ENCODE measurements at places on chromosomes 2 and 18. TPM values are rescaled to one million over a fixed set of nuclear protein-coding genes. Genes with fewer than 3 reads are reported as not detected.
A peak's percentile ranks its signal among the peaks of the same experiment; 100 is the strongest.

- DNase-seq: no peak
These were observed 99.7 kb upstream of the ODC1 start for GRCh38 chr2:10547663-10548376.

- DNase-seq: no peak
These were observed 143.9 kb downstream of the ZBTB7C start for GRCh38 chr18:48265328-48265727.

DNA sequence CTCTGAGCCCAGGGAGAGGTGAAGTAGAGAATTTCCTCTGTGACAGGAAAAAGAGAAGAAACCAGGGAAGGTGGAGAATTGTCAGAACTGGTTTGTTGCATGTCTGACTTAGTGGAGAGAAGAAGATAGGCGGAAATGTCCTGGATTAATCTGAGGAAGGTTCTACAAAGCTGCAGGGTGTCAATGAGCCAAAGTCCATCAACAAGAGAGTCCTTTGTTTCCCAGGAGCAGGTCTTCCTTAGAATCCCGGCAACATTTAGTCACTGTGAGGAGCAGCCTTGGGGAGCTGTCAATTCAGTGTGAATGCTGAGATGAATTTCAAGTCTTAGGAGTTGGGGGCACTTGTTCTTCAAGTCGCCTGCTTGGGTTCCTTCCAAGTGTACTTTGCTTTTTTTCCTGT, 88.4 kb upstream of the CELF4 start:
- DNase-seq: no peak

DNA sequence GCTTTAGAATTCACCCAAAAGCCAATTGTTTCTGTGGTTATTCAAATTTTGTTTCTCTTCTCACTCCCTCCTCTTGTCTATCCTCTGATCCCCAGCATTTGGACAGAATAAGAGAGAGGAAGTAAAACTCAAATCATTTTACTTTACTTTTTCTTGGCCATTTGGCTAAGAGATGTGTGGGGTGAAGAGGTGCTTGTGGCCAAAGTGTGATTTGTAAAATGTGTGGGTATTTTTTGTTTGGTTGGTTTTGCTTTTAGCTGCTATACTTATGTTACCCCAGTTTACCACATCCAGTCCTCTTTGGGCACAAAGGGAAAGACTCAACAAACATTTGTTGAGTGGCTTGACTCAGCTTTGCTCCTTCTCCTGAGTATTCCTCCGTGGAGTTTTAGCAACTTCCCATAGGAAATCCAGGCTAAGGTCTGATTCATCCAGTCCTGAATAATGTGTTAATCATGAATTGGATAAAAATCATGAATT, 109.1 kb upstream of the CYP1B1 start:
- DNase-seq: no peak

DNA sequence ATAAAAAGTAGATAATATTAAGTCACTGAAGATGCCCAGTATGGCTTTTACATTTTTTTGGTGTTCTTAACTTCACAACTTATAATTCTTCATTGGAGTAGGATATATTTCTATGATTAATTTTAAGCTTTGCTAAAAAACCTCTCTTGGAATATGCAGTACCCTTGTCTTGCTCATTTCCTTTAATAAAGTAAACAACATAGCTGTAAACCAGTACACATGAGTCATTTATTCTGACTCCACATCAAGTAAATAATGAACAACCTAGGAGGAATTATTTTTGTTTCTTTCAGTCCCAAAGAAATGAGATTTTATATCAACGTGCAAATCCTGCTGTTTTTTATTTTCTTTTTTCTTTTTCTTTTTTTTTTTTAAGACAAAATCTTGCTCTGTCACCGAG, 869.1 kb downstream of the CNTNAP5 start:
- DNase-seq: no peak

DNA sequence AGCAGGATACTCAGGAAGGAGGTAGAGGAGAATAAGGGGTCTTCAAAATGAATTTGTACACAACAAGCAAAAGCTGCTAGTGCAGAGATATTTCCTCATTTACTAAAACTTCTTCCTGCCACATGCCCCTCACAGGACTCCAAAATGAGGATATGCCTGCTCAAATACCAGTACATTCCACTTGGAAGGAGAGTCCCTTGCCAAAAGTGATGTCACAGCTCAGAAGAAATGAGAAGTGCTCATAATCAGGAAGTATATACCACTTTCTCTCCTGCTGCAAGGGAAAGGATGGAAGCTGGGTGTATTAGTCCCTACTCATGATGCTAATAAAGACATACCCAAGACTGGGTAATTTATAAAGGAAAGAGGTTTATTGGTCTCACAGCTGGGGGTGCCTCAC, 87.7 kb upstream of the FSHR start:
- DNase-seq: no peak

- no peak for DNase-seq
These were observed 145.5 kb downstream of the LRATD1 start for GRCh38 chr2:14778015-14778414.

DNA sequence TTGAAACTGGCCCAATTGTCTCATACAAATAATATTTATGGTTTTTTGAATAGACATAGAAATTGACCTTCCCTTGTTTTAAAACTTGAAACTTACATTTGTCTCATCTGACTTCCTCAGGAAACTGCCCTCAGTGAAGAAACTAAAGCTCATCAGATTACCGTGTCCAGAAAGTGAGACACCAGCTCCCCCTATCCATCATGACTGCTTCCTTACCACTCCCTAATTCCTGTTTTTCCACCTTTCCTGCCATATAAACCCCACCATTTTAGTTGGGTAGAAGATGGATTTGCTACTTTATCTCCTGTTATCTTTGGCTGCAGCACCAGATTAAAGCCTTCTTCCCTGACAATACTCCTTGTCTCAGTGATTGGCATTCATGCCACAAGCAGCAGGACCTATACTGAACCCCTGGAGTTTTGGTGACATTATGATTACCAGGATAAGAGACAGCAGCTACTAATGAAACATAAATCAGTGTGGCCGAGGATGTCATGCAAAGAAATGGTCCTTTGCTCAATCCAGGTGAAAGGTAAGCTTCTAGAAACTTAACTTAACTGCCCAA, 1627.6 kb upstream of the ZEB2 start:
- no peak for DNase-seq

- DNase-seq: no peak
These were observed 215.2 kb downstream of the MCFD2 start for GRCh38 chr2:46700435-46700834.

DNA sequence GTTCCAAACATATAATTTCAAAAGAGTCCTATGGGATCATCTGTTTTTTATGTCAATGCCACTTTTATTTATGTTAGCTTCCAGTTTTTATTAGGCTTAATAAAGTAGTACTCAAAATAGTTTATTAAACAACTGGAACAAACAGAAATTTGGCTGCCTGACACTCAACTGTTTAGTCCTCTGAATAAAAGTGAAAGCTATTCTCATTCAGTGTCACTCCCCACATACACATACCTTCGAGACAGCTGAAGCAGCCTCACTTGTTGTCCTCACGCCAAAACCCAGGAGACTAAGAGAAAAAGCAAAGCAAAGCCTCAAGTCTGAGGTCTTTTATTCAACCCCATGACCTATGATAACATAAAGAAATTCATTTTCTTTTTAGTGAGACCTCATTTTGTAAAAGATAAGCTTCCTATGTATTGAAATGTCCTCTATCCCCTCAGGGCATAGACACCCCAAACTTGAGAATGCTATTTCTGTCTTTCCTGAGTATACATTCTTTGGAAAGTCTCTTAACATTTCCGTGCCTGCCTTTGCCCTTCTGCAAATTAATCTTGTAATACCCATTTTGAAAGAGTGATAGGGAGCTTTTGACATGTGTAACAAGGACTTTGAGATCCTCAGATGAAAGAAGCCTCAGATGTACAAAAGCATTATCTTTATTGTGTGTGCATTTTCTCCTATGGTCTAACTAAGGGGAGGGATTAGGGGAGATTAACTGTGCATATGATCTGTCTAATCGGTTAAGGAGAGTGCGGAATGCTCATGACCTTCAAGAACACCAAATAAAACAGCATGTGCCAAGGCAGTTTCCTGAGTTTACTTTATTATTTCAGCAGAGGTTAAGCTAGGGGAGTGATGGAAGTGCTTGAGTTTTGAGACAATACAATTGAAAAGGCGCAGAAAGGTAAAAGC, 1523.7 kb upstream of the PIK3C3 start:
- DNase-seq: no peak

- DNase-seq: no peak
These were observed 105.6 kb downstream of the CEP192 start for GRCh38 chr18:13096719-13097118.

- DNase-seq: no peak
These were observed 112.2 kb downstream of the VAPA start for GRCh38 chr18:10025711-10026670.

DNA sequence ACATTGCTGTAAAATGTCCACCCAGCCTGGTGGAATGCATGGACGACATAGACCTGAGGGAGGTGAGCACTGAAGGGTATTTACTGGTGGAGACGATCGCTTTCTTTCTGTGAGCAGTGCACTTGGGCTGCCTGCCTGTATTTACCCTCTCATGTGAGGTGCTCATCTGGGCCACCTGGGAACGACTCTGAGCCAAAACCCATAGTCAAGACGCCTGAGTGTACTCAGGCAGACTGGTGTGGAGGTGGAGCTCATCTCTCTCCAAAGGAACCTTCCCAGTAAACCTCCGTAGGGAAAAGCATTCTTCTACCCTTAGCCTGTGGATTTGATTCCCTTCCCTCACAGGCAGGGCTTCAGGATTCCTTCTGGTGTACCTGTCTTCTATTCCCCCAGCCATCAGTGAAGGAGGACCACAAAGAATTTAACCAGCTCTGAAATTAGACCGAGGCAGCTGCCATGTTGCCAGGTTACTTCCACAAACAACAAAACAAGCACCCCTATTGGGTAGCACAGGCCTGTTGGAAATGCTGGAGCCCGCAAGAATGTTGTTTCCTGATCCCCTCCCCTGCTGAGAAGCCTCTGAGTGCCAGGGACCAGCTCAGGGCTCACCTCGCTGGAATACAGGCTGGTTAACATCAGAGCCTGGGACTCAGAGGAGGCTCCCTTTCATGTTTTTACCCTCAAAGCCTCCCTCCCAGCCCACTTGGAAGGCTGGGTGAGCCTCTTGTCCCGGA, 47.5 kb upstream of the TXNDC2 start:
- DNase-seq: peak; percentile 37

DNA sequence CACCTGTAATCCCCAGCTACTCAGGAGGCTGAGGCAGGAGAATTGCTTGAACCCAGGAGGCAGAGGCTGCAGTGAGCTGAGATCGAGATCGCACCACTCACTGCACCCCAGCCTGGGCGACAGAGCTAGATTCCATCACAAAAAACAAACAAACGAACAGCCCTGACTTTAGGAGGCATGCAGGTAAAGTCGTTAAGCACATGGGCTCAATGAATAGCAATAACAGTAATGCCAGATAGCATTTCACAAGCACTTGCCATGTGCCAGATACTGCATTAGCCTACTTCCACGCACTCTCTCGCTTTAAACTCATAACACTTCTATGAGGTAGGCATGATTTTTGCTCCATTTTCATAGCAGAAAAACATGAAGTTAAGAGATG, 135.6 kb upstream of the KLHL14 start:
- no peak for DNase-seq

GRCh38 chr2:233996461-233996860, 54.0 kb upstream of the SPP2 start:
- DNase-seq: no peak

DNA sequence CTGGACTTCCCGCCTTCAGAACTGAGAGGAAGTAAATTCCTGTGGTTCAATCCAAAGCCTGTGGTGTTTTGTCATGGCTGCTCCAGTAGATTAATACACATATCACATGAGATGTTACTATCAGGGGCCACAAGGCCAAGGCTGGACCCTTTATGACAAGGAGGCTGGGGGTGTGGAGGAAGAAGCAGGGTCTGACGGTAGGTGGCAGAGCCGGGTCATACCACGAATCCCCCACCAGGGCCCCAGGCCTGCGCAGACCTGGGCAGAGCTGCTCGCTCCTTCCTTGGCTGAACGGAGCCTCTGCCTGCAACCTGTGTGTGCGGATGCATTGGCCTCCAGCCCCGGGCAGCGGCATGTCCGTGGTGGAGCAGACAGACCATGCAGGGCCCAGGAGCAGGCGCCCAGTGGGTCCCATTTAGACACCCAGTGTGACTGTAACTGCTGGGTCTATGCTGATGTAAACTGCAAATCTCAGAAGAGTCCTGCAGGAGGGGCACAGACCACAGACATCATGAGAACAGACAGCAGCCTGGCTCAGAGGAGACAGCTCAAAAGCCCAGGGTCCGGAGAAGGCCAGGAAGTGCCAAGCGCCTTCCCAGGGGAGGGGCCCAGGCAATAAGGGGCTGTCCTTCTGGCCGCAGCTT, 155.2 kb downstream of the PXDN start:
- no peak for DNase-seq

Gene DLGAP1
- total RNA-seq: 3.4 TPM

Gene UGT1A8
- total RNA-seq: not detected

Gene POTEF
- total RNA-seq: not detected

Gene HOXD1
- total RNA-seq: not detected

Gene RIT2
- total RNA-seq: not detected

Gene SLC25A12
- 120 TPM for total RNA-seq

Gene PRSS56
- total RNA-seq: not detected

Gene AOX1
- 1.7 TPM for total RNA-seq

Gene UGT1A10
- total RNA-seq: not detected

Gene SULT1C4
- total RNA-seq: 2.4 TPM

All from heart right ventricle (tissue), 16 donors.